ENCODE measurements at places on chromosomes 6 and 20. TPM values are rescaled to one million over a fixed set of nuclear protein-coding genes. Genes with fewer than 3 reads are reported as not detected.
A peak's percentile ranks its signal among the peaks of the same experiment; 100 is the strongest.

- no peak for DNase-seq
Measured at GRCh38 chr6:22073516-22074198, 223.2 kb downstream of the PRL start.

DNA sequence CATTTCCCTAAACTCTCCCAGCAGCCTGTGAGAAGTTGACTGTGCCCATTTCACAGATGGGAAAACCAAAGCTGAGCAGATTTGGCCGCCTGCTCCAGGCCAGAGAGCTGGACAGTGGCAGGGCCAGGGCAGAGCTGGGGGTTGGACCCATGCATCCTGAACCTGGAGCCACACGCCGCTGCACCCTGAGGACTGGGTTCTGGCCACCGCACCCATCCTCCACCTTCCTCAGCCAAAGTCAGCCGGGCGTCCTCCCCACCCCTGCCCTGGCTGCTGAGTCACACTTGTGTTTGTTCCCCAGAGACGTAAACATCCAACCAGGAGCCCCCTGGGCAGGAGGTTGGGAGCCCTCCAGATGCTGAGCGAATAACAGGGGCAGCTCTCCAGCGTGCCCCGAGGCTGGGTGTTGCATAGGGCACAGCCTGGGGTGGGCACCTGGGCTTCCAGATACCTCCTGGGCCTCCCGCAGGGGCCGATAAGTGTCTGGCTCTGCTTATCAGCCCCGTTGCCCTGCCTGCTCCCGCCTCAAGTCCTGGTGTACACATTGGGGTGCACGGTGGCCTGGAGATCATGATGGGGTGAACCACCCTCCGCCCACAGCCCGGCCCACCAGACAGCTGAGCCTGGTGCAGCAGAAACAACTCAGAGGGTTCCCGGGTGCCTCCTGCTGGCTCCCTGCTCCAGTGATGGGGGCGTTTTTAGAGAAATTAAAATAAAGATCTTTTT is 23.8 kb downstream of the RBM38 start:
- no peak for DNase-seq

DNA sequence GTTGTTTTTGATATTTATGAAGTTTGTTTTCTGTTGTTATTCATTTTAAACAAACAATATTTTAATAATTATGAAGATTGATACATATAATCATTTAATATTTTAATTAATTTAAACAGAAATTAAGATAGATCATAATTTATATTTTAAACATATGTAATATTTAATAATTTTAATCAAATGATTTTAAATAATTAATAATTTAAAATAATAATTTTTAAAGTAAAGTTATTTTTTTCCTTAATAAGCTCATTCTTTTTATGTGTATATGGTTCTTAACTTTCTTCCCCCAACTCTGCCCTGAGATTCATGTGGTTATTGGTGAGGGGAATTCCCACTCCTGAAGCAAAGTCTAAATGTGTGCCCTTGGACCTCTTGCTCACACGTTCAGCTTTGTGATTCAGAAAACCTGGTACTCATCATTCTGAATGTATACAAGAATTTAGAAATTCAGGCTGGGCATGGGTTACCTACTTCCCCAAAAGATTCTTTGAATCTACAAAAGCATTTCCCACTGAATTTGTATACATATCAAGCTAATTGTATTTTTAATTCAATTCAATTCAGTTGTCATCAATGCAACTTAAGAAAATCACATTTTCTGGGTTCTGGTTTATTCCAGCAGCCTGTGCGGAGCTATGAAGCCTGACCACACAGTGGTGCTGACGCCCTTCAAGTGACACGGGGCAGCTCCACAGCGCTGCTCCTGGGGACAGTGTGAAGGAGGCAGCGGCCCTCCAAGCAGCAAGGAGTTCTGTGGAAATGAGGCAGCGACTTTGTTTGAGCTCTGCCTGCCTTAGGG is 168.9 kb upstream of the UST start:
- peak; percentile 78 for DNase-seq

GRCh38 chr6:20417819-20418218 is 16.1 kb downstream of the E2F3 start:
- no peak for DNase-seq

- DNase-seq = peak; percentile 91
Measured at GRCh38 chr6:22036275-22036674, 260.6 kb downstream of the PRL start.

DNA sequence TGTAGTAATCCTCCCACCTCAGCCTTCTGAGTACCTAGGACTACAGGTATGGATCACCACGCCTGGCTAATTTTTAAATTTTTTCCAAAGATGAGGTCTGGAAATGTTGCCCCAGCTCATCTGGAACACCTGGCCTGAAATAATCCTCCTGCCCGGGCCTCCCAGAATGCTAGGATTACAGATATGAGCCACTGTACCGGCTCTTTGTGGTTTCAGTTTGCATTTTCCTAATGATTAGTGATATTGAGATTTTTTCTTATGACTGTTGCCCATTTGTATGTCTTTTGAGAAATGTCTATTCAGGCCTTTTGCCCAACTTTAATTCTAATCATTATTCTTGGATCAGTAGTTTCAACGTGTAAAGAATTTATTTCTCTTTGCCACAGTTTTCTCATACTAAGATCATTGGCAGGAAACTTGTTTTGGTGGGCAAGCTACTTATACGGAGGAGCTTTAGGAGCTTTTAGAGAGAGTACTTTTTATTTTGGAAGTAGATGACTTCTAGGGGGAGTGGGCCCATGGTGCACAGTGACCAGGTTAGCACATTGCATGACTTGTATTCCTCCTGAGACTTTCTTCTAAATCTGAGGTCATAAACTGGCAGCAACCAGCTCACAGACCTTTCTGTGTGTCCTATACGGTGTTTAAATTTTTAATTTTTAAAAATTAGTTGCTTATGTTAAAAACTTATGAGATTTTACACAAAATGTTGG is 62.3 kb downstream of the STK4 start:
- no peak for DNase-seq

GRCh38 chr6:100057941-100058340 is 63.9 kb upstream of the MCHR2 start:
- DNase-seq = no peak

DNA sequence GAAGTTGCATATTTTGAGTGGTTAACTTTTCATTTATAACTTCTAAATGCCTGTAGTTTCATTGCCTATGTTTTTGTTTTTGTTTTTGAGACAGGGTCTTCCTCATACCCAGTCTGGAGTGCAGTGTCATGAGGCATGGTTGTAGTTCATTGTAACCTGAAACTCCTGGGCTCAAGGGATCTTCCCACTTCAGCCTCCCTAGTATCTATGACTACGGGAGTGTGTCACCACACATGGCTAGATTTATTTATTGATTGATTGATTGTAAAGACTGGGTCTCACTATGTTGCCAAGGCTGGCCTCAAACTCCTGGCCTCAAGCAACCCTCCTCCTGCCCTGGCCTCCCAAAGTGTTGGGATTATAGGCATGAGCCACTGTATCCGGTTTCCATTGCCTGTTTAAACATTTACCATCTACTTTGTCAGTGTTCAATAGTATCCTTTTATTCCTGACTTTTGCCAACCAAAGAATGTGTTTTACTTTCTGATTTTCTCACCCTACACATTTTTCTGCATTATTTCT is 144.6 kb downstream of the CDKAL1 start:
- no peak for DNase-seq

- no peak for DNase-seq
Measured at GRCh38 chr6:95959261-95959660, 56.5 kb upstream of the FUT9 start.

- no peak for DNase-seq
Measured at GRCh38 chr6:6591778-6592465, 3.4 kb downstream of the LY86 start.

DNA sequence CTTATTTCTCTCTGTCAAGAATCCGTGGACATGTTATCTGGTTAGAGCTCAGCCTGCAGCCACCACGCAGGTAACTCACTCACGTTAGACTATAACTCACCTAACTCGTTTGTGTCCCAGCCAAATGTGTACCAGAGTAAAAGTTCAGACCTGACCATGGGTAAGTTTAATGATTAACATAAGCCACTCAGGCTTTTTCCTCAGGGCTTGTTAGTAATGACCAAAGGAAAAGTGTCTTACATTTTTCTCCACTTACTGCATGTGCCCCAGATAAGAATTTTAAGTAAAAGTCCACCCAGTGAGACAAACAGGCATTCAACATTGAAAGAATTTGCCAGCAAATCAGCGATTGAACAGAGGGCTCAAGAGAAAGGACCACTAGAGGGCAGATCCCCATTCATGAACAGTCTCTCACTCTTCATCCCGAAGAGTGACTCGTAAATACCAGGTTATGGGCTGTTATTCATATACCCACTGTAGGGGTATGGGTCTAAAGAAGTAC is at the start of gene PKHD1:
Gene PKHD1, minus strand, starts transcription at position 116 of the 502 bp plus-strand sequence. CDS start 2,680 bp downstream, outside the sequence.
- peak; percentile 73 for DNase-seq

DNA sequence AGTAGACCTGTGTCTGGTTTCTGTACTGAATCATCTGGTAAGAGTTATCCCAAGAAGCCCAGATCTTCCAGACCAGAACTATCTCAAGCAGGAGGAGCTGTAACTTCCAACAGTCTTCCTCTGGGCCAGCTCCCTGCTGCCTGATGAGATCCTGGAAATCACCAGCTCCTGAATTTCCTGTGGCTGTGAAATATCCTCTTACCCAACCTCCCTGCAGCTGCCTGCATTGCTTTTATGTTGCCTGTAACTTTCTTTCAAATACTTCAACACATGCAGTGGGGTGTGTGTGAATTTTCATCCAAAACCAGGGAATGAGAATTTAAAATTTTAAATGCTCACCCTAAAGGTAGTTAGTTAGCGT is 160.5 kb upstream of the LAMP5 start:
- DNase-seq = no peak

GRCh38 chr20:58245181-58245891 is 16.9 kb upstream of the ANKRD60 start:
- DNase-seq = no peak

GRCh38 chr6:42402184-42402583 is 49.5 kb downstream of the TRERF1 start:
- no peak for DNase-seq

GRCh38 chr6:2993755-2994317 is 5.9 kb upstream of the NQO2 start:
- no peak for DNase-seq

GRCh38 chr20:3109350-3110302 is 25.1 kb upstream of the AVP start:
- no peak for DNase-seq

GRCh38 chr6:54515013-54515412 is 206.8 kb downstream of the TINAG start:
- DNase-seq = no peak

DNA sequence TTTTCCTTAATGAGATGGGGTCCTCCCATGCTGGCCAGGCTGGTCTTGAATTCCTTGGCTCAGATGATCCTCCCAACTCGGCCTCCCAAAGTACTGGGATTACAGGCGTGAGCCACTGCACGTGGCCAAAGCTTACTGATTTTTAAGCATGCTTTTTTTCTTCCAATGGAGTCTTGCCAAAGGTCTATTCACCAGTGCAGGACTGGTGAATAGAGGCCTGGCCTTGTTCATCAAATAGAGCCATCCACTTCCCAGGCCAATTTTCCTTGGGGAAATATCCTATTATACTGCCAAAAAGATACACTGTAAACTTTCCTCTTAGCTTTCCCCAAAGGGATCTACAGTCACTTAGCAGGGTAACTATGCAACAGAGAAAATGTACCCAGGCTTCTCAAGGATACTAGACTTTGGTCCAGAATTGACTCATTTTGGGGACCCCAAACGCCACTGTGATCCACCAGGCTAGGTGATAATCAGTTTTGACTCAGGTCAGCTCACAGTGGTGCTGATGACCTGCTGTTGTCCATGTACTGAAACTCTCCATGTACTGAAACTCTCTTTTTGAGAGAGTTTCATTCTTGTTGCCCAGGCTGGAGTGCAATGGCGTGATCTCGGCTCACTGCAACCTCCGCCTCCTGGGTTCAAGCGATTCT is 91.8 kb downstream of the REPS1 start:
- DNase-seq = no peak

DNA sequence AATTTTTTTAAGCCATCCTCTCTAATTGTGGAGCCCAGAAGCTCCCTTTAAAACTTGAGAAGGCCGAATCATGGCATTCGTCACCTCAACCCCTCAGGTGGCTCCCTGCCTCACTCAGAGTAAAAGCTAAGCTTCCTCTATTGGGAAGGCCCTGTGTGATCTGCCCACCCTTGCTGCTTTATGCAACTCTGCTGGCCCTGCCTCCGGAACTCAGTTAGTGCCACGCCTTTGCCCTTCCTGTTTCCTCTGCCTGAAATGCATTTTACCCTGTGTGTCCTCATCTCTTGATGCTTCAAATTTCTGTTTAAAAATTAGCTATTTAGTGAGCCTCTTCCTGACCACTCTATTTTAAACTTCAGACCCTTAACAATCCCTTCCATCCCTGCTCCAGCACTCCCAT is 5.7 kb downstream of the PACRG start:
- no peak for DNase-seq

Gene SIM1
- 21.6 TPM for polyA plus RNA-seq

Gene DNAH8
- 0.31 TPM for polyA plus RNA-seq

Gene GGTLC1
- not detected for polyA plus RNA-seq

Gene DLL1
- 13.9 TPM for polyA plus RNA-seq

Gene CTCFL
- polyA plus RNA-seq = 2.5 TPM

Gene MCCD1
- 24.1 TPM for polyA plus RNA-seq

Gene ABT1
- 15.4 TPM for polyA plus RNA-seq

Gene EEF1A2
- 2.4 TPM for polyA plus RNA-seq

Gene GLO1
- polyA plus RNA-seq = 137 TPM

Gene STX11
- polyA plus RNA-seq = 0.73 TPM

Gene EYA2
- 0.81 TPM for polyA plus RNA-seq

Gene SLC35D3
- not detected for polyA plus RNA-seq

Gene PAX1
- polyA plus RNA-seq = not detected

Gene THEMIS
- not detected for polyA plus RNA-seq

Gene RGL2
- polyA plus RNA-seq = 121 TPM

Measured in renal pelvis (tissue), 12 donors.